ENCODE measurements at places on chromosomes 6 and 20.

DNA sequence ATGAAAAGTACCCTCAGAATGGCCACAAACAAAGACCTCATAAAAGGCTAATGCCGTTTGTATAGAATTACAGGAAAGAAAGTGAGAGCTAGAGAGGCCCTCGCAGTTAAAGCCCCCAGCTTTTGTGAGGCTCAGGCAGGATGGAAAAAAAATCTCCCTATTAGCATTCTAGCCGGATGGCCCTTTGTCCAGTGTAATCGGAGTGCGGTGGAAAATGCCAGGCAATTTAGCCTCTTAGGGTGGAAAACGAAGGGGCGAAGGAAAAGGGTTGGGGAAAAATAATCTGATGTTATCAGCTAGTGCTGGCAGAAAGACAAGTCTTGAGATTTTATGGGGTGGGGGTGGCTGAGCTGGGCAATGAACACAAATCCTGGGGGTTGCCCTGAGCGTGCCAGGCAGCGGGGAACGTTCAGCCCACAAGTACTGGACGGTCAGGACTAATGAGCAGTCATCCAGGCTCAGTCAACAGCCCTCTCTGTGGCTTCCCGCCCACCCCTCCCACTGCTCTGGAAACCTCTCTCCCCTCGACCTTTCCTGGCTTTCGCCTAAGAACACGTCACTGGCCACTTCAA, 92.4 kb downstream of the PSMG4 start:
- no peak for DNase-seq

GRCh38 chr6:4774715-4775493, 1.3 kb upstream of the CDYL start:
- peak; percentile 16 for DNase-seq

GRCh38 chr6:88588938-88589337, 374.5 kb downstream of the RNGTT start:
- DNase-seq, result no peak

GRCh38 chr20:61514396-61514795, 262.3 kb downstream of the CDH4 start:
- DNase-seq, result no peak

- no peak for DNase-seq
Observed at GRCh38 chr6:121823437-121823851, 388.0 kb downstream of the GJA1 start.

DNA sequence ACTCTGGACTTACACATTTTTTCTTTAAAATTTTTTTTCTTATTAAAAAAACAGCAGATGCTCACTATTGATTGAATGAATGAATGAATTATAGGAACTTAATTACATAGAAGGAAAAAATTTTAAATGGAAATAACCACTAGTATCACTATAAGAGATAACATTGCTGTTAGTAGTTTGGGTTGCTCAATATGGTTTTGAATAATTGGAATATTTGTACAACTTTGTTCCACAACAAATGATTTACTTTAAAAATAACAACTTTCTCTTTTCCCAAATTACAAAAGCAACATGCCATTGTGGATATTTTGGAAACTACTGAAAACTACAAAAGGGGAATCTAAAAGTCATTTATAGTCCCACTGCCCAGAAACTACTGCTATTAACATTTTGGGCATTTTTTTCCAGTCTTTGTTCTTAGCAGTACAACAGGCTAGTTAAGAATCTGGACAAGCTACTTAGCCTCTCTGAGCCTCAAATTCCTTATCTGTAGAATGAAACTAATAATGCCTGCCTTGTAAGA, 61.0 kb upstream of the REV3L start:
- no peak for DNase-seq

DNA sequence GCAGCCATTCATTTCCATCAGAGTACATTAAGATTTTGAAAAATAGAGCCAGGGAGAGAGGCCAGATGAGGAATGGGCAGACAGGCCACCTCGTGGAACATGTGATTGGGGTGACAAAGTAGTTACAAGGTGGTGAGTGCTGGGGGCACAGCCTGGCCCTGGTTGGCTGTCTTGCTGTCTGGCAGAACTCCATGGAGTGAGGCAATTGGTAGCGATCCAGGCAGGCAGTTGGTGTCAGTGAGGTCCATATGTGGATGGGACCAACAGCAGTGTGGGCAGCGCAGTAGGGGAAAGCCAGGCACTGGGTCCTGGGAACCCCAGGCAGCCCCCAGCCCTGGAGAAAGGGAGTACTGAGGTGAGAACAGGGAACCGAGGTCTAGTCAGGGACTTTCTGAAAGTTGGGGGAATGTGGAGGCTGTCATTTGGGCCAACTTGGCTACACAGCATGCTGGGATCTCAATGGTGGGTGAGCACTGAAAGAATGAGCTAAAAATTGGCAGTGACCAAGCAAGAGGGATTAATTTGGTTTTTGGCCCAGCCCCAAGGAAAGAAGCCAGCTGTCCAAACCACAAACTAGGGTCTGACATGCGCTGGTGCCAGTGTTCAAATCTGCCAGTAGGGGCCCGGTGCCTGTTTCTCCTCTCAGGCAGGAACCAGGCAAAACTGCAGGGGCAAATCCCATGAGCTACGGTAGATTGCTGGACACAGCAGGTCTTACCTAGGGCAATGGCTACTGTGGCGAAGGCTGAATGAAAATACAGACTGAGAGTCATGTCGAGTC, 61.4 kb upstream of the E2F3 start:
- DNase-seq, result no peak

- no peak for DNase-seq
Observed at GRCh38 chr6:55913228-55914195, 38.1 kb upstream of the BMP5 start.

- DNase-seq, result no peak
Observed at GRCh38 chr20:49336786-49337185, 58.9 kb upstream of the ZNFX1 start.

DNA sequence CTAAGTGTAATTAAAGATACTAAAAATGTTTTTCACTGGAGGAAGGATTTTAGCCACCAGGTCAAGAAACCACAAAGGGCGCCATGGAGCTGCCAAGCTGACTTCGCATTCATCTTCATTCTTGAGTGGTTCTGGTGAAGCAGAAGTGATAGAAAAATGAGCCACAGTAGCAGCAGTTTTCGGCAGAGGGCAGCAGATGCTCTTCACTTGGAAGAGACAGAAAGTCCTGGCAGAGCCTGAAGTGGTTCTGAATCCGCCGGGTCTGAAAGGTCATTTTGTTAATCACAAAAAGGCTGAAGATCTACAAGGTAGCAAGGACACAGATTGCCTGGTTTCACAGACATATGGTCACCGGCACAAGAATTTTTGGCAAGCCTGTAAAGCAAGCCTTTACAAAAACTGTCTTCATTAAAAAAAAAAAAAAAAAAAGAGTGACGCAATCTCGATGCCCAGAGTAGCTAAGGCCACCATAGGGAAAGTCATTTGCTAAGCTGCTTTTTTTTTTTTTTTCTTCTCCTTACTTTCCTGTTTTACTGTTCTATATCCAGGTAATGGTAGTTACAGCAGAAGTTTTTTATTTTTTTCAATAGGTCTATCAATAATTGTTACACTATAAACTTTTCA, 345.1 kb upstream of the AGPAT4 start:
- DNase-seq, result no peak

GRCh38 chr20:51760905-51761546, 7.2 kb downstream of the ATP9A start:
- no peak for DNase-seq

- no peak for DNase-seq
Observed at GRCh38 chr6:140462453-140463311, 1088.2 kb upstream of the CITED2 start.

DNA sequence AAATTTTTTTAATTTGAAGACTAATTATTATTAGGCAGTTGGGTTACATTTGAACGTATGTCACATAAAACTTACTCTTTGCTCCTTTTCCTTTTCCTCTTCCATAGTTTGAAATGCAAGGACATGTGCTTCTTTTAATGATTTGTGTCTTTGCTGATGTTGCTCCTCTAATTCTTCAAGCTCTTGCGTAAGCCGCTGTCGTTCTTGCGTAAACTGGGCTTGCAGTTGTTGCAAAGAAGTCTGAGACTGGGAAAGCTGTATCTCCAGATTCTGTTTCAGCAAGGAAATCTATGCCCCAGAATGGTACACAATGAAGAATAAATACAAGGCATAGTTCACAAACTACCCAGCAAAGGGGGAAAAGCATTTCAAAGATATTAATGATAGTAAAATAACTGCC, 45.1 kb upstream of the MCM9 start:
- no peak for DNase-seq

- DNase-seq, result no peak
Observed at GRCh38 chr6:149306967-149307366, 10.5 kb upstream of the TAB2 start.

DNA sequence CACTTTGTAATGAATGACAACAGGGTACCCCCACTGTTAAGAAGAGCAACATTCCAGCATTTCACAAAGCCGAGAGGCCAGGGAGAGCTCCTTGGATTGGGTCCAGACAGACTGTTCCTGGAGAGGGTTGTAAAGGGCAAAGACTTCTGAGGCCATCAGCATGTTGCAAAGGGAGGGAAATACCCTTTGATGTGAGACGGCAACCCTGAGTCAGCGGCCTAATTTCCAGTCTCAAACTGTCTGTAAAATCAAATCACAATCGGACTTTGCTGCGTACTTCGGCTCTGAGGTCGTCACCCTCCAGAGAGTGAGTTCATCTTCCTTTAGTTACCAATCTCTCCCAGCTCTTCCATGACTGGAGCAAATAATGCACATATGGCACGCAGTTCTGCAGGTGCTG, 101.0 kb upstream of the DTNBP1 start:
- DNase-seq, result no peak

GRCh38 chr20:21017528-21018085, 88.6 kb downstream of the LINC00237 start:
- no peak for DNase-seq

GRCh38 chr6:150883521-150883920, 18.0 kb downstream of the MTHFD1L start:
- DNase-seq, result no peak

- DNase-seq, result no peak
Observed at GRCh38 chr20:51376111-51376510, 166.4 kb downstream of the NFATC2 start.

DNA sequence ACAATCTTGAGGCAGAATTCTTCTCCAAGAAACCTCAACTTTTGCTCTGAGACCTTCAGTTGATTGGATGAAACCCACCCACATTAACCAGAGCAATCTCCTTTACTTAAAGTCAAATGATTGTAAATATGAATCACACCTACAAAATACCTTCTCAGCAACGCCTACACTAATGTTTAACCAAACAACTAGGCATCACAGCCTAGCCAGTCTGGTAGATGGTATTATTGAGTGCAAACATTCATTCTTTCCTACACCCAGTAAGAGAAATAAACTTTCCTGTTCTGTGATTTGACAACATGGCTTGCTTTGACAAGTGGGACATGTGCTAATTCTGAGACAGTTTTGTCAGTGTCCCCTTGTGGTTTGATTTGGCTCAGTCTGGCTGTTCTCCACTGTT, 252.2 kb downstream of the HACE1 start:
- no peak for DNase-seq

DNA sequence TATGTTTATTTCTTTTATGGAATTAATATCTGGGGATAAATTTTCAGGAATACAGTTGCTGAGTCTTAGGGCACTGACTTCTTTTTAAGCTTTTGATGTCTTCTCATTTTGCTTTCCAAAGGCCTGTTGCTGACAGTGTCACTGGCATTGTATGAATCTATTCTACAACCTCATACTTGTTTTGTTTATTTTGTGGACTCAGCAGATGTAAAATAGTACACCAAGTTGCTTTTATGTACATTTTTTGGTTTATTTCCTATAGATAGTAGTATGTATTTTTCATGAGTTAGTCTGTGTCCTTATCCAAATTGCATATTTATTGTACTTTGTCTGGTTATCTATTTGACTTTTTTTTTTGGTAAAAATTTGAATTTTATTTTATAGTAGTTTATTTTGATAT, 35.0 kb downstream of the FAM162B start:
- DNase-seq, result no peak

GRCh38 chr6:166025149-166025898, 142.3 kb downstream of the TBXT start:
- no peak for DNase-seq

GRCh38 chr20:63878899-63879663, 14.0 kb downstream of the TPD52L2 start:
- DNase-seq, result no peak

DNA sequence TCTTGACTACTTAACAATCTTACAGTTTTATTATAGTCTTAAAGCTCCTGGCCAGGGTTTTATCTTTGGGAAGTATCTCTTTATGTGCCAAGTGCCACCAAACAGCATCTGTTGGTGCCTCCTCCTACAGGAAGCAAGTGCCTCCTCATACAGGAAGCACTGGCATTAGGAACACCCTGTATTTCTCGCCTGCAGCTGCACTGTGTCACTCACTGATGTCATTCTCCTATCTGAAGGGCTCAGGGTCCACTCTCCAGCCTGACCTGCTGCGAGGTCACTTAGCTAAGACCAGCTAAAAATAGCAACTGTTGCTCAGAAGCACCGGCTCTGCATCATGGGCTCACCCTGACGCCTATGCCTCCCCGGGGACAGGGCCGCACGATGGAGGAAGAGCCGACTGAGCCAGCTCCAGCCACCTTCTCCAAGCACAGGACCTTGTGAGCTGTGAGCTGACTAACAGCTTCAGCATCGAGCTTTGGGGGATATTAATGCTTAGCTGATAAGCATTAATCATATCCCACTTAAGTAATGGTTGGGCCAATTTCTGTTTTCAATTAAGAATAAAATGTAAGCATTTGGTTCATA, 66.3 kb upstream of the CD93 start:
- no peak for DNase-seq

DNA sequence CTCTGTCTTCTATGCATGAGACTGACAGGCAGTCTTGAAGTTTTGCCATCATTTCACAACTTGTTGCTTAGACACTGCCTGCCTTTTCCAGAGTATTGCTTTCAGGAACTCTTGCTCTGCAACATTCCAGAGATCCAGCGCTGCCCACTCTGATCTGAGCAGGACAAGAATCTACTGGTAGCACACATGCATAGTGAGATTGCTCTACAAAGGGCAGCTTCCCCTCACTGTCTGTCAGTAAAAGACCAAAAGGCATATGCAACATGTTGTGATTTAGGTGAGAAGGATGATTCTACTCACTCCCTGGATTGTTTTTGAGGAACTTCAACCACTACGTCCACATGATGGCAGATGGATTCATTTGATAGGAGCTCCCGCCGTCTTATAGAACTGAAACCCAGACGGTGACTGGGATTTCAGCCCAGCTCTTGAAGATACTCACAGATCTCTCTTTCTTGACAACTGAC, 259.1 kb downstream of the ARID1B start:
- no peak for DNase-seq

DNA sequence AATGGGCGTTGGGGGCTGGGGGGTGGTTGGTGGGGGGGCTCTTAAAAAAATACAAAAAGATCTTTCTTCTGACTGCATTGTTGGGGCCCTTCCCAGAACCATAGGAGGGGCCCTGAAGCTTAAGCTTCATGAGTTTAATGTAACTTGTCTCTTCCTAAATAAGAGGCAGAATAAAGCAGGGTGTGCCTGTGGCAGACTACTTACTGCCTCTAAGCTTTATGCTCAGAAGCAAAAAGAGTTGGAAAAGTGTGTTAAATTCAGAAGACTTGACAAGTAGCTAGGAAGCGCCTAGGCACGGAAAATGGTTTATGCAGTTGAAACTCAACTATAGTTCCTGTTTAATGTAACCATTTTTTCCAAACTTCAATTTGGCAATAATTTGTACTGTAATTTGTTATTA, 44.5 kb downstream of the TIAM2 start:
- DNase-seq, result no peak

Data from T-helper 9 cell (primary cell).